ENCODE measurements at places on chromosomes 1 and 21.
A peak's percentile ranks its signal among the peaks of the same experiment; 100 is the strongest.

GRCh38 chr1:94109478-94109877 is 11.5 kb downstream of the ABCA4 start:
- no peak for DNase-seq

- DNase-seq, result no peak
These were observed 14.5 kb downstream of the AGPAT3 start for GRCh38 chr21:43879348-43880110.

- no peak for DNase-seq
These were observed 27.6 kb upstream of the SLC16A1 start for GRCh38 chr1:112983537-112984131.

DNA sequence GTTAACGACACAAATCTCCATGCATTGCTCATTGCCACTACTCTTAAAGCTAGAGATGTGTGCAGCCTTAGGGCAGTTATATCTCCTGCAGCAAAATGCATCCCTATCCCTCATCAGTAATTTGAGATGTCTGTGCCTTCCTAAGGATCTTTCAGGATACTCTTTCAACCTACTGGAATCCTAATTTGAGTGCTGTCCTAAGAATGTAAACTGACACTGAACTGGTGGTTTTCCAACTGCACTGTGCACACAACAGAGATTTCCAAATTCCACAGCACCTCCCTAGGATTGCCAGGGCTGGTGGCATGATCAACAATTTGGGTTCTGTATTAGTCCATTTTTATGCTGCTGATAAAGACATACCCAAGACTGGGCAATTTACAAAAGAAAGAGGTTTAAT is 193.9 kb downstream of the LTN1 start:
- DNase-seq, result no peak

DNA sequence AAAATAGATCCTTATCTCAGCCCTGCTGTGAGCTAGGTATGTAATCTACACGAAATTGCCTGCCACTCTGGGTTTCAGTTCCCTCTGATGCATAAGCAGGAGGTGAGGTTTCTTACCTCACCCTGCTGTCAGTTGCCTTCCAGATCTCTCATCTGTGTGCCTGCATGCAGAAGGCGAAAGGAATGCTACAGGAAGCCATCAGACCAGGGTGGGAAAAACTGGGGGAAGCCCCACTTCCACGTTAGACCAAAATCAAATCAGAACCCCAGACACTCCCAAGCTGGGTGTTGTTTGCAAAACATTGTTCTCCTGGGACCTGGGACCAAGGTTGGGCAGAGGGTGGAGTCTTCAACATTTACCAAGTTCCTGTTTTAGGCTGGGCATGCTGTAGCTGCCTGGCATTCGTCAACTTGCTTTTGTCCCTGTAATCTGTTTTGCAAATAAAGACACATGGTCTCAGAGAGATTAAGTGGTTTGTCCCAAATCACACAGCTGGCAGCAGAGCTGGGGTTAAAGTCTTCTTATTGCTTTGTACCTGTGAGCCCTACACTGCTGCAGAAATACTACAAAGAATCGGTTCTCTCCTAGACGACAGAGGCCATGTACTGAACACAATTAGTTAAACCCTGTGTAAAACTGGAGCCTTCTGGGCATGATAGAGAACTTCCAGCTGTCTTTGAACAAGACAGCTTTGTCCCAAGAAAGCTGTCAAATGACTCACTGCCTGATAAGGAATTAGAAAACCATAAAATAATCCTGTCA is 389.7 kb upstream of the RUNX1 start:
- no peak for DNase-seq

DNA sequence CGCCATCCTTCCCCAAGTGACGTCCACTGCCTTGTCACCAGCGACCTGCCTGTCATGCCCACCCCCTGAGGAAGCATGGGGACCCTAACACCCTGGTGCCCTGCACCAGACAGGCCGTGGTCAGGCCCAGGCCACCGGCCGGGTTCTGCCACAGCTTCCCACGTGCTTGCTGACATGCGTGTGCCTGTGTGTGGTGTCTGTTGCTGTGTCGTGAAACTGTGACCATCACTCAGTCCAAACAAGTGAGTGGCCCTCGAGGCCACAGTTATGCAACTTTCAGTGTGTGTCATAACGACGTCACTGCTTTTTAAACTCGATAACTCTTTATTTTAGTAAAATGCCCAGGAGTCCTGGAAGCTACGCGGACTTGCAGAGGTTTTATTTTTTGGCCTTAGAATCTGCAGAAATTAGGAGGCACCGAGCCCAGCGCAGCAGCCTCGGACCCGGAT is 8.5 kb upstream of the CTRC start:
- DNase-seq, result no peak

GRCh38 chr1:8945568-8945967 is at the start of gene CA6:
TSS of gene CA6 (plus strand) at chr1:8945868. CDS start at chr1:8945887, 19 bp downstream.
- no peak for DNase-seq

DNA sequence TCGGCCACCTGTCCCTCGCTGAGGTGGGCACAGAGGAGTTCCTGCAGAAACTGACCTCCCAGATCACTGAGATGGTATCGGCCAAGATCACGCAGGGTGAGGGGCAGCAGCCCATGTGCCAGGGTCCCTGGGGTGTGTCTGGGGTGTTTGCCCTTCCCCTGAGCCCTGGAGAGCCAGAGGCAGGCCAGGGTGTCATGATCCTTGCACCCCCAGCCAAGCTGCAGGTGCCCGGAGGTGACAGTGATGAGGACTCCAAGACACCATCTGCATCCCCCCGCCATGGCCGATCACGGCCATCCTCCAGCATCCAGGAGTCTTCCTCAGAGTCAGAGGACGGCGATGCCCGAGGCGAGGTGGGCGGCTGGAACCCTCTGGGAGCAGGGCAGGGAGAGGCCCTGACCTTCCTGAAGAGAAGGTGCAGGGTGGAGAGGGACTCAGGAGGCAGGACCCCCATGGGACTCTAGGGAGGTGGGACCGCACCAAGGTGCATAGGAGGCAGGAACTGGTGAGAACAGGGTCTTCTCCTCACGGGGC is 69.5 kb downstream of the TRIM11 start:
- no peak for DNase-seq

DNA sequence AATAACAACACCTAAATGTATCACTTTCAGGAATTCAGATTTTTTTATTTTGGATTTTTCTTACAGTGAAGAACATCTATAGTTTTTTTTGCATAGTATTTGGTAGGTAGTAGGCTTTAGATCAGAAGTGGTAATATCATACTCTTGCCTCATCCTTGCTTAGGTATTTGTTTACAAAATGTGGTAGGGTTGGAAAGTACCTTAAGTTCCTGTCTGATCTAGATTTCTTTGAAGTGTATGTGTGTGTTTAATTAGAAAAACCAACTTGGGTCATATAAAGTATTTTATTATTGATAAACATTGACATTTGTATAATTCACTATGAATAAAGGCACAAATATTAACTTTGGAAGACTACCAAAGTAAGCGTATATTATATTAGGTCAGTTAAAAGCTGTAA is 85.3 kb upstream of the GPR88 start:
- no peak for DNase-seq

DNA sequence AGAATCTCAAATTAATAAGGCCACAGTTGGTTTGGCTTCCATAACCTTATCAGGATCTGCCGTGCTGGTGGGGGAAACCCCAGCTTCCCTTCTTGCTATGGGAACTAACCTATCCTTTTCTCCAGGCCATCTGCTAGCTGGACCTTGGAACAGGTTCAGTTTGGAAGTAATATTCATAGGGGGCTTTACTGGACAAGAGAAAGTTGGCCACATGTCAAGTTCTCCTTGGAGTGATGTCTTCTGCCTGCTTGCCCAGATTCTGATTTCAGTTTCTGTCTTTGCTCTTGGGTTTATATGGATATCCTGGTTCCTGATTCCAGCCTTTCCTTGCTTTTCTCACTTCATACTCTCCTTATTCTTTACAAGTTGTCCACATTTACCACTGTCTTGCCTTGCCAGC is 279.6 kb downstream of the ASTN1 start:
- DNase-seq, result no peak

- peak; percentile 8 for DNase-seq
These were observed 18.4 kb upstream of the RPL11 start for GRCh38 chr1:23673086-23673813.

GRCh38 chr1:111541721-111542120 is 38.3 kb upstream of the ADORA3 start:
- no peak for DNase-seq

DNA sequence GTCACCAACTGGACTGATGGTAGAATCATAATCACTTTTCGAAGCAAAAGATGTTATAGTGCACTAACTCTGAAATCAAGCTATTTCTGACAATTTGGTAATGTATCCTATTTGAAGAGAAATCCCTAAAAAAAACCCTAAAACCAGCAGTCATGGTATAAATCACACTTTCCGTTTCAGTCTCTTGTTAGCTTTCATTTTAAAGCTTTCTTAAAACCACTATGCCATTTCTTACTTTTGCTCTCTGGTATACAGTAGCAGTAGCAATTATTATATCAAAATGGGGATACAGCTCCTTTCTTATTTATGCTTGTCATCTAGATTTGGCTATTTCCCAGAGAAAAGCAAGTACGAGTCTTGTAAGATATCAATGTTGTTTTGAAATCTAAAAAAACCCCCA is 323.3 kb downstream of the KCTD3 start:
- DNase-seq, result no peak

DNA sequence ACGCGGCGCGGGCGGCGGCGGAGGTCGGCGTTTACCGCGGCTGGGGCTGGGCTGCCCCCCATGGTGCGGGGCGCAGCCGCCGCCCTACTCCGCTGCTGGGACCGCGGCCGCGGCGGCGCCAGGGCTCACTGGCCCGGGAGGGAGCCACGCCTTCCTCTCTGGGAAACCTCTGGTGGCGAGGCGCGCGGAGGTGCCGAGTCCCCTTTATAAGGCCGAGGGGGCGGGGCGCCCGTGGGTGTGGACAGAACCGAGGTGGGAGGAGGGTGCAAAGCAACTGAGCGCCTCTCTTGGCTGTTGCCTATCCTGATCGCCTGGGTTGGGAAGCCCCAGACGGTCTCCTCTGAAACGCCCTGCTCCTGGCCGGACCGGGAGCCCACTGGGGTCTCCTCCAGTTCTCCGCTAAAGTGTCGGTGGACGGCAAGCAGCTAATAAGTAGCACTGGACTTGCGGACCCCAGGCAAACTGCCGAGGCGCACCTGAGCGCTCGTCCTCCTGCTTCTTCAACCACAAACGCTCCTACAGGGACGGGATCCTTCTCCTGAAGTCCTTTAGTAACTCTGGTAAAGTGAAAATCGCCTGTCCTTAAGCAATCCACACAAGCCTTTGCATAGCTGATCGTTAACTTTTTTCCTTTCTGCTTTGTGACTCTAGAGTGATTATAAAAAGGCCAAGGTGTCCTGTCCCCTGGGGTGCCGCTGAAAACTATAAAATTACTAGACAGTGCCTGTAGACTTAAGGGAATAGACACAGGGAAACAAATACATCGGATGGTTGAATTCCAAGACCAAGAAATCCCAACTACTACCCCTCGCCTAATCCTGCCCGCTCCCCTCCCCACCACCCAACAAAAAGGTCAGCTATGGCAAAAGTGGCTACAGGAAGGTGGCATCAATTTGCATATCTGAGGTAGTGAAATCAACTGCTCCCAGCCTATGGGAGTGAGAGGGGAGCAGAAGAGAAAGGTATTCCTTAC is at the start of gene PTGER3:
TSS of gene PTGER3 (minus strand) at position 182 of the 973 bp plus-strand sequence. CDS start 239 bp downstream, outside the sequence.
- DNase-seq, result no peak

DNA sequence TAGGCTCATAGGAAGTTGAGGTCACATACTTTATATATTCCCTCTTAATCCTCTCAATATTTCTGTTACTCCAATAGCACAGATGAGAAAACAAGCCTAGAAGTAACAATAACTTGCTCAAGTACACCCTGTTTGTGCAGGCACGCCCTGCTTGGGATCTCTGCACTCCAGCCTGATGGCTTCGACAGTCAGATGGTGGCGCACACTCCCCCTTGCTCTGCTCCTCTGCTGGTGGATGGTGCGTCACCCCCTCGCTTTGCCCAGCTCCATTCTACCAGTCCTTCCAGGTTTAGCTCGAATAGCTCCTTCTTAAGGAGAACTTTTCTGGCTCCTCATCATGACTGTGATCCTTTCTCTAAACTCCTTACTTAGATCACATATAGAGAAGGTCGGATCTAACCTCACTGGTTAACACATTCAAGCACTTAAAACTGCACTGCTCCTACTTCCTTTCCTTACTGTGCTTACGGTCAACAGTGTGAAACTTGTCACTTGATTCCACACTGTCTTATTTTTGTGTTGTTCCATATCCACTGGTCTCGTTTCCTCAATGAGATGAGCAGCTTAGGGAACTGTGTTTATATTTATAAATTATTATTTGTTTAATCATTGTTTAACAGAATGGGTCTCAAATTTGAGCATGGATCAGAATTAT is 3.0 kb downstream of the TSPAN2 start:
- DNase-seq, result no peak

- DNase-seq, result peak; percentile 39
These were observed 78.7 kb upstream of the ZNF281 start for GRCh38 chr1:200488375-200489165.

DNA sequence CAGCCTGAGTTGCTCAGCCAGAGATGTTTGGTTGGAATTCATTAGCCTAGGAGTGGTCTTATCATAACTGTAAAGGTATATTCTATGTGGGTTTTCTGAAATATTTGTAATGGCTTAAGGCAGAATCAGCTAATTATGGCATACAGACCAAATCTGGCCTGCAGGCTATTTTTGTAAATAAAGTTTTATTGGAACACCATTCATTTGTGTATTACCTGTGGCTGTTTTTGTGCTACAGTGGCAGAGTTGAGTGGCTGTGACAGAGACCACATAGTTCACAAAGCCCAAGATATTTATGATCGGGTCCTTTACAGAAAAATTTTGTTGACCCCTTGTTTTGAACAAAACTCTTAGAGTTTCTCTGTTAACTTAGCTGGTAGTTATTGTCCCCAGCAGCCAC is 7.4 kb upstream of the DDOST start:
- DNase-seq, result no peak

- no peak for DNase-seq
These were observed 4.2 kb upstream of the ADORA3 start for GRCh38 chr1:111507411-111508201.

DNA sequence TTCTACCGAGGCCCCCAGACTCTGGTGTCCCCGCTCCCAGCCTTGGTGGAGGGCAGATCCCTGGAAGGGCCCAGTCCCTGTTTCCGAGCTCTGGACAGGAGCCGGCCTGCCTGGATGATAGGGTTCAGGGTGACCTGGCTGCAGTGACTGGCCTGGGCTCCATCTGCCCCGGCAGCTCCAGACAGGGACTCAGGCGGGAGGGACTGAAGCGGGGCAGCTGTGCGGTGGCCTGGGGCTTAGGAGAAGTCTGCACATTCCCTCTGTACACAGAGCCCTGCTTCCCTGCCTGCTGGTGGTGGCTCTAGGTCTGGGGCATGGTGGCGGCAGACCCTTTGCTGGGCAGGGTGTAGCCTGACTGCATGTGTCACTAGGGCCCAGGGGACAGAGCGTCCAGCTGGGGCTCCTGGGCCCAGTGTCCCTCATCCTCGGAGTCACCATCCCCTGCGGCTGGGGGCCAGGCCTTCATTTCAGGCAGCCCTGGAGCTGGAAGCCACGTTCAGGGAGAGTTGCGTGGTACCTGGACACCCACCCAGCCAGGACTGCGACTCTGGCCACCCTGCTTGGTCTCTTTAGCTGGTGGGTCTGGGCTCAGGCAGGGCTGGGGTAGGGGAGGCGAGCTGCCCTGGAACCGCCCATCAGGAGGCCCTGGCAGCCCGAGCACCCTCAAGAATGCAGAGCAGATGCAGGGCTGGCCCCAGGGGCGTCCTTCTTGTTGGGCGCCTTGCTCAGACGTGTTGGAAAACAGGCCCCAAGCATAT is 9.6 kb downstream of the ARHGEF16 start:
- no peak for DNase-seq
